Fibroblast of skin of right biceps (primary cell): ENCODE measurements at places on chromosomes 1 and 21.
A peak's percentile ranks its signal among the peaks of the same experiment; 100 is the strongest.

DNA sequence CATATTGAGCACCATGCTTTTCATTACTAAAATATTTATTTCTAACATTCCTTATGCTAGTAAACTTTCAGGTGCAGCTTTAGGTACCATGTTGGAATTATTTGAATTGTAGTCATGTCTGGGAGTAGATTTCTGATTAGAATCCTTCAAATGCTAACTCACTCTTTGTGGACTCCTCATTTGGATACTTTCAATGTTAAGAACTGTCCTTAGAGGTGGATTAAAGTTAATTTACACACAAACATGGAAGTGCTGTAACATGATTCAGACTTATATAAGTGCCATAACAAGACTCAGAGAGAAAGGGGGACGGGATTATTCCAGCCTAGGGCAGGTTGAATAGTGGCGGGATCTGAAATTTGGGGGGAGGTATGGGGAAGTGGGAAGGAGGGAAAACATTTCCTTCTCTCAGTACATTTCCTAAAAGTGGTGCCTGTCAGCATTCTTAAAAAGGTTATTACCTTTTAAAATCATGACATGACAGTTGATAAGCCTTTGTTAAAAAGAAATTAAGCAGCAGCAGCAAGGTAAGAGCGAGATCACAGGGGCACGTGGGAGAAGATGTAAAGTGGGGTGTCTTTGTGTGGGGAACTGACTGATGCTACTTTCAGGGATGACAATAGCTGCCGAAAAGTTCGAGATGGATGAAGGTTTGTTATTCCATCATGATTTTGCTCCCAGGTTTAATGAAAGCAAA lies 44.4 kb downstream of the HHAT start:
- DNase-seq, result no peak

DNA sequence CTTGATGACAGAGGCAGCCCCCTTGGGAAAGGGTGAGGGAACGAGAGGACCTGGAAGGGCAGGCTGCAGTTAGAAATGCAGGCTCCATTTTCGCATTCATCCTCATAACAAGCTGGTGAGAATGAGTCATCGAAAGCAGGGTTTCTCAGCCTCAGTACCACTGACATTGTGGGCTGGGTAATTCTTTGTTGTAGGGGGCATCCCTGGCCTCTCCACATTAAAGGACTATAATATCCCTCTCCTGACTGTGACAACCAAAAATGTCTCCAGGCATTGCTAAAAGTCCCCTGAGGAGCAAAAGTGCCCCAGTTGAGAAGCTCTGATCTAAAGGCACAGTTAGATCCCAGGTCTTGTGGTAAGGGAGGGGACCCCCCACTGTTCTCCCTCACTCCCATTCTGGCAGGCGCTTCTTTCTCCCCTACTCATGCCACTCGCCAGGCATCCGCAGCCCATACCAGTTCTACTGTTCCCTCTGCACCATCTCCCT lies 20.4 kb downstream of the KCNN3 start:
- DNase-seq, result no peak

- no peak for DNase-seq
Measured at GRCh38 chr1:166189126-166189525, 22.3 kb upstream of the FAM78B start.

DNA sequence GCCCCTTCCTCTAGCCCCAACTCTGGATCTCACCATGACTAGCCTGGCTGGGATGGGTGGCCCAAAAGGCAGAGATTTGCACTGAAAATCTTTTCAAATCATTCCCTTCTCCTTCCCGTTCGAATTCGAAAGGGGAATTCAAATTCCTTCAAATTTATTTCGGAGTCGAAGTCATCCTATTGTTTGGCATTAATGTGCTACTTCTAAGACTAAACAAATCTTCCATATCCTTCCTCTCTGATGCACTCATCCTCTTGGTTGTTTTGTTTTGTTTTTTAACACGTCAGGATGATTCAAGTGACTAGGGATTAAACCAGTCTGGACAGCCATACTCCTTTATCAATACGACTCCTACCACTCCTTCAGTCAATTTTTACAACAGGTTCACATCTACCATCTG lies 95.5 kb upstream of the SGIP1 start:
- no peak for DNase-seq

- peak; percentile 9 for DNase-seq
Measured at GRCh38 chr21:32717851-32718316, 9.9 kb downstream of the SYNJ1 start.
